ENCODE measurements at places on chromosomes 3 and 15. TPM values are rescaled to one million over a fixed set of nuclear protein-coding genes. Genes with fewer than 3 reads are reported as not detected.

The ARPIN gene
- 14.1 TPM for total RNA-seq

The RTP1 gene
- not detected for total RNA-seq

The FRMD4B gene
- total RNA-seq = 0.72 TPM

The HMCES gene
- 10.5 TPM for total RNA-seq

The ALDH1A2 gene
- 1.1 TPM for total RNA-seq

The HDAC11 gene
- 11.2 TPM for total RNA-seq

The PRR23C gene
- not detected for total RNA-seq

The CDCP1 gene
- total RNA-seq = 7.6 TPM

The IGSF11 gene
- total RNA-seq = under 0.01 TPM

The FAM3D gene
- not detected for total RNA-seq

The CPNE9 gene
- not detected for total RNA-seq

The LRRC49 gene
- total RNA-seq = 18.1 TPM

The PIGX gene
- 26.8 TPM for total RNA-seq

The USP3 gene
- total RNA-seq = 60.7 TPM

The ACTC1 gene
- not detected for total RNA-seq

The MEX3B gene
- 11.2 TPM for total RNA-seq

The ITIH3 gene
- under 0.01 TPM for total RNA-seq

The NIT2 gene
- total RNA-seq = 18.1 TPM

The METTL6 gene
- 36.6 TPM for total RNA-seq

The NME9 gene
- total RNA-seq = not detected

The EOGT gene
- 65.9 TPM for total RNA-seq

The WNT5A gene
- total RNA-seq = 145 TPM

The SLC15A2 gene
- 0.29 TPM for total RNA-seq

The PLA2G4B gene
- 0.72 TPM for total RNA-seq

The CSTA gene
- 18.1 TPM for total RNA-seq

The TIGIT gene
- not detected for total RNA-seq

The CAMKV gene
- total RNA-seq = not detected

The TCF12 gene
- 82.2 TPM for total RNA-seq

The AZI2 gene
- total RNA-seq = 215 TPM

The GOLGA8S gene
- under 0.01 TPM for total RNA-seq

The SCAMP5 gene
- 0.88 TPM for total RNA-seq

The CCR9 gene
- total RNA-seq = not detected

The EIF1B gene
- 19.2 TPM for total RNA-seq

The MME gene
- total RNA-seq = 102 TPM

The EOMES gene
- total RNA-seq = not detected

The DET1 gene
- total RNA-seq = 7.6 TPM

The DMXL2 gene
- 46.0 TPM for total RNA-seq

The THAP10 gene
- total RNA-seq = 1.1 TPM

The STRIT1 gene
- not detected for total RNA-seq

The HGD gene
- under 0.01 TPM for total RNA-seq

The IGSF10 gene
- total RNA-seq = 2.7 TPM
